ENCODE measurements at places on chromosomes 4 and X.

- DNase-seq, result no peak
These were observed 43.2 kb upstream of the BMPR1B start for GRCh38 chr4:94714365-94715160.

DNA sequence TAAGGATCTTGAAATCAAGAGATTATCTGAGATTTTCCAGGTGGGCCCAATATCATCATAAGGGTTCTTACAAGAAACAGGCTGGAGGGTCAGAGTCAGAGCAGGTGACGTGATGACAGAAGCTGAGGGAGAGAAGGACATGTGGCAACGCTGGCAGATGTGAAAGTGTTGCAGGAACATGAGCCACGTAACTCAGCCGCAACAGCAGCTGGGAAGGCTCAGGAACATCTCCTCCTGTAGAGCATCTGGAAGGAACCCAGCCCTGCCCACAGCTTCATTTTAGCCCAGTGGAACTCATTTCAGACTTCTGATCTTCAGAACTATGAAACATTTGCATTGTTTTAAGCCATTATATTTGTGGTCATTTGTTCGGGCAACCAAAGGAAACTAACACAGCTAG is 156.3 kb upstream of the VEGFC start:
- no peak for DNase-seq

DNA sequence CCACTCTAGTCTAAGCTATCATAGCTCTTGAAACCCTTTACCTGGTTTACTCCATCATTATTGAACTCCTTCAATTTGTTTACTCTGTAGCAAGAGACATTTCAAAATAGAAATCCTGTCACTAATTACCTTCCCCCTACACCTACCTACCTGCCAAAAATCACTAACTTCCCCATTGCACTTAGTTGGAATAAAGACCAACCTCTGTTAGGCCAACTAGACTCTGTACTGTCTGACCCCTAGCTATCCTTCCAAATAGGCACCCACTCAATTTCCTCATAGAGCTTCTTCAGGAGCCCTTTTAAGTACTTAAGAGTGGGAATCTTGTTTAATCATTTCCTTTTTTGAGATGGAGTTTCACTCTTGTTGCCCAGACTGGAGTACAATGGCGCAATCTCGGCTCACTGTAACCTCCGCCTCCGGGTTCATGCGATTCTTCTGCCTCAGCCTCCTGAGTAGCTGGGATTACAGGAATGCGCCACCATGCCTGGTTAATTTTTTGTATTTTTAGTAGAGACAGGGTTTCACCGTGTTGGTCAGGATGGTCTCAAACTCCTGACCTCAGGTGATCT is 8.9 kb upstream of the CDKL2 start:
- no peak for DNase-seq

GRCh38 chr4:7335344-7336066 is 99.2 kb downstream of the PSAPL1 start:
- peak; percentile 70 for DNase-seq

GRCh38 chr4:75715105-75715799 is 9.1 kb upstream of the USO1 start:
- no peak for DNase-seq

GRCh38 chr4:119638359-119638758 is 9.8 kb upstream of the PDE5A start:
- DNase-seq, result no peak

DNA sequence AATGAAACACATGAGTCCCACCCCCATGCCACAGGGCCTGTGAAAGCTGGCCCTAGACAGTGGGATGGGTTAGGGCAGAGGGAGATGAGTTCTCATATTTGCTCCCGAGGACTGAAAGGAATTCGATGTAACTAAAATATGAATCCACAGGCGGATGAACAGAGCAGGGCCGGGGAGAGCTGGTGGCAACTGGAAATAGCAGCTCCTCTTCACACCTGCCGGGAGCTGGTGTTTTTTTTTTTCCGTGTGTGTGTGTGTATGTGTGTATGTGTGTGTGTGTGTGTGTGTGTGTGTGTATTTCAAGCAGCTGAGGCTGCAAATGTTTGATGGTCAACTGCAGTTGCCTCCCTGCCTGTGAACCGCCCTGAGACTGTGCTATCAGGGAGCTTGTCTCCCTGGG is 115.1 kb upstream of the PSAPL1 start:
- DNase-seq, result no peak

GRCh38 chr4:55075823-55076716 is 49.3 kb downstream of the KDR start:
- DNase-seq, result no peak

- DNase-seq, result no peak
These were observed 18.7 kb upstream of the SEC24B start for GRCh38 chr4:109414938-109415337.
